ENCODE measurements at places on chromosomes 7 and 10.

DNA sequence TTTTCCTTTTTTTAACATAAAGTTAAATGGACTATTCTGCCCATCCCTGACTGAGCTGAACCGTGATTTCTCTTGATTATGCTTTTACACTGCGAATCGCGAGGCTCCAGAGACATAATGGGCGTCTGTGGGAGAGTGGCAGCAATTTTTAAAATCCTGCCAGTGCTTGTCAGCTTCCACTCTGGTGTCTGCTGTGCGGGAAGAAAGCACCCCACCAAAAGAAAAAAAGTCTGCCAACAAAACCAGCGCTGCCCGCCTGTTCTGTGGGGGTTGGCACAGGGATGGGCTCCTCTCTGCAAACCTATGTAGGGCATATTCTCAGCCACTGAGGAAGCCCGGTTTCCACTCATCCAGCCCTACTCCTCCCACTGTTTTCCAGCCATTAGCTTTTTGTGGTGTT is 592.3 kb upstream of the GALNT17 start:
- DNase-seq, result no peak

- no peak for DNase-seq
Observed at GRCh38 chr10:88017781-88018180, 154.4 kb downstream of the PTEN start.

DNA sequence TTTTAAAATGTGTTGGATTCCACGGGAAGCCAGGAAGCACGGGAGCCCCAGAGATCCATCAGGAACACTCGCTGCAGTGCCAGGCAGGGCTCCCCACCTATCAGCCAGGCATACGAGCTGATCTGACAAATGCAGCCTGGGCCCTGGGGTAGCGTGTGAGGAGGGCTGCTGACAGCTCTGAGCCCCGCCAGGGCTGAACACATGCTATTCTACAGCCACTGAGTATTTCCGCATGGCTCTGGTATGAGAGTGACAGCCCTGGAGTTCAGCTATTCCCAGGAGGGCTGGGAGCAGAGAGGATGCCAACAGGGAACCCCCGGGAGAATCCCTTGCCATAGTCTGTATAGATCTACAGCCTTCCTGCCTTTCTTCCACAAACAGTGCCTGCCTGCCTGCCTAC is 237.3 kb upstream of the ZMIZ1 start:
- no peak for DNase-seq

DNA sequence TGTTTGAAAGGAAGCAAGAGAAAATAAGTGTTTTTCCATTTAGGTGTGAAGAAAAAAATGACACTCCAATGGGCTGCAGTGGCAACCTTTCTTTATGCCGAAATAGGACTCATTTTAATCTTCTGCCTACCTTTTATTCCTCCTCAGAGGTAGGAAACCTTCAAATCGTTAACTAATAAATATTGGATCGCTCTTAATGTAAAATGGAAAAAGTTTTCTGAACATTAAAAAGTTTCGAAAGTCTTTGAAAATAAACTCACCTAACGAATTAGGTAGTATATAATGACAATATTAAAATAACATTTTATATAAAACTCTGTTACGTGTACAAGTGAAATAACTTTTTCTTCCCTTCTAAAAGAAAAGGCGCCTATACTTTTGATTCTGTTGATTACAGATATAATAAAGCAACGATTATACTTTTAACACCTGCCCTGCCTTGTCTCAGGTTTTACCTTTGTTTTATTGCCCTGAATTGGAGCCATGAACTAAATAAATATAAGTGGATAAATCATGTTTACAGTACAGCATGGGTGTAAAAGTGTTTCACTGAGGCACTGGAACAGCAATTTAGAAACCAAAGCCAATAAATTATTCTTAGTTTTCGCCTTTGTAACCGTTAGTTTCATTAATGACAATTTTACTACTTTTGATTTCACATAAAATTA is 804 bp downstream of the BCAP29 start:
- DNase-seq, result no peak

- DNase-seq, result no peak
Observed at GRCh38 chr7:117190746-117191435, 132.0 kb downstream of the WNT2 start.

Measured in left kidney (tissue), 8 donors.